Activated CD4-positive, alpha-beta T cell treated with anti-CD3 and anti-CD28 coated beads, Interleukin-10, Interleukin-2, amounts not matched to agents 100 ng/mL and 50 ng/mL, durations not matched to agents 16 hours and 8 hours (primary cell): ENCODE measurements at places on chromosomes 7 and 10.

GRCh38 chr10:77844713-77845445, 81.7 kb downstream of the DLG5 start:
- DNase-seq = no peak

GRCh38 chr7:50273870-50274269, 30.6 kb upstream of the IKZF1 start:
- DNase-seq = no peak

DNA sequence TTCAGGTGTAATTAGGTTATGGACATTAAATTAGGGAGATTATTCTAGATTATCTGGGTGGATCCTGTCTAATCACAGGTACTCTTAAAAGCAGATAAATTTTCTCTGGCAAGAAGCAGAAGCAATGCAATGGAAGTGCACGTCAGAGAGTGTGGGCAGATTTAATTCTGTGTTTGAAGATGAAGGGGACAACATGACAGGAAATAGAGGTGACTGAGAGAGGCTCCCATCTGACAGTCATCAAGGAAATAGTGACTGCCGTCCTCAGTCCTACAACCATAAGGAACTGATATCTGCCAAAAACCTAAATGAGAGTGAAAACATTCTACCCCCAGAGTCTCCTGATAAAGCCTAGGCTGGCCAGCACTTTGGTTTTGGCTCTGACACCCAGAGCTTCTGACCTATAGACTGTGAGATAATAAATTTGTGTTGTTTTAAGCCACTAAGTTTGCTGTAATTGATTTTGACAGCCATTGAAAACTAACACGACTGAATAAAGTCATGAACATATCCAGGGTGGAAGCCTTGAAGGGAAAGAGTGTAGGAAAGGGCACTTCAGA, 30.5 kb upstream of the DDX50 start:
- DNase-seq = peak; percentile 7

DNA sequence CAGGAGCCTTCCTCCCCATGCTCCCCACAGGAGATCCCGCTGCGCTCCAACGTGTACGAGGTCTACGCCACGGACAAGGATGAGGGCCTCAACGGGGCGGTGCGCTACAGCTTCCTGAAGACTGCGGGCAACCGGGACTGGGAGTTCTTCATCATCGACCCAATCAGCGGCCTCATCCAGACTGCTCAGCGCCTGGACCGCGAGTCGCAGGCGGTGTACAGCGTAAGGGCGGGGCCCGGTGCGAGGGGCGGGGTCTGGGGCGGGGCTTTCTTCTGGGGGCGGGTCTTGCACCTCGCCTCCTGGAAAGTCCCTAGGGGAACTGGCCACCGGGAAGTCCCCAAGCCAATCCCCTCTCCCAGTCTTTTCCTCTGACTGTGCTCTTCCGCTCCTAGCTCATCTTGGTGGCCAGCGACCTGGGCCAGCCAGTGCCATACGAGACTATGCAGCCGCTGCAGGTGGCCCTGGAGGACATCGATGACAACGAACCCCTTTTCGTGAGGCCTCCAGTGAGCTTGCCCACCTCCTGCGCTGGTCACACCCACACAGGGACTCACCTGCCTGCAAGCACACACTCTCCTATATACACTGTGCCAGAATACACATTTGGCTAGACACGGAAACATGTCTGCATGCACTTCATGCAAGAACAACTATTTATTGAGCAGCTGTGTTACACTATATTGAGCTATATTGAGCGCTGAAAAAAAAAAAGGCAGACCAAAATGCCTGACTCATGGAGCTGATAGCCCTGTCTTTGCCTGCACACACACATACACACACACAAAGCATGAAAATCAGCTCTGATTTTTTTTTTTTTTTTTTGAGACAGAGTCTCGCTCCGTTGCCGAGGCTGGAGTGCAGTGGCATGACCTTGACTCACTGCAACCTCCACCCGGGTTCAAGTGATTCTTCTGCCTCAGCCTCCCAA, 32.7 kb upstream of the VSIR start:
- DNase-seq = no peak

GRCh38 chr7:71132127-71132376, at the start of gene GALNT17:
Gene GALNT17, plus strand, starts transcription at chr7:71132144.
- no peak for DNase-seq

DNA sequence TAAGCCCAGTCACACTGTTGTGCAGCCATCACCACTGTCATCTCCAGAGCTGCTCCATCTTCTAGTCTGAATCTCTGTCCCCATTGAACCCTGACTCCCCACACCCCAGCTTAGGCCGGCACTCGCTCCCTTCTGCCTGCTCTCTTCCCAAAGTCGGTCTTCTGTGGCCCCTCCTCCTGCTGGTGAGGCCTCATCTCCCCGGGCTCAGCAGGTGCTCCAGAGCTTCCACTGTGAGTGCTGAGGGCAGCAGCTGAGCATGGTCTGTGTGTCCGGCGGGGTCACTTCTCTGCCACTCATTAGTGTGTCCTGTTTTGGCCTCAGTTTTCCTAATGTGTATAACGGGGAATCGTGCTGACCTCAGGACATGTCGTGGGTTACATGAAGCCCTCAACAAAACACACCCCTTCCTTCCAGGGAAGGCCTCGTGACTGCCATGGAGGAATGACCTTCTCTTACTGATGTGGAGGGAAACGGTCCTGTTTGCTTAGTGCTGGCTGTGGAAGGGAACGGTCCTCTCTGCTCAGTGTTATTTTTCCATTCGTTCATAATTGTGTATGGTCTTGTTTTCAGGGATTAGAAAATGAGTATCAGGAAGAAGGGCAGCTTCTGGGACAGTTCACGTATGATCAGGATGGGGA, 4.3 kb upstream of the GET4 start:
- no peak for DNase-seq

GRCh38 chr7:70321016-70321590, 722.8 kb downstream of the AUTS2 start:
- DNase-seq = no peak

DNA sequence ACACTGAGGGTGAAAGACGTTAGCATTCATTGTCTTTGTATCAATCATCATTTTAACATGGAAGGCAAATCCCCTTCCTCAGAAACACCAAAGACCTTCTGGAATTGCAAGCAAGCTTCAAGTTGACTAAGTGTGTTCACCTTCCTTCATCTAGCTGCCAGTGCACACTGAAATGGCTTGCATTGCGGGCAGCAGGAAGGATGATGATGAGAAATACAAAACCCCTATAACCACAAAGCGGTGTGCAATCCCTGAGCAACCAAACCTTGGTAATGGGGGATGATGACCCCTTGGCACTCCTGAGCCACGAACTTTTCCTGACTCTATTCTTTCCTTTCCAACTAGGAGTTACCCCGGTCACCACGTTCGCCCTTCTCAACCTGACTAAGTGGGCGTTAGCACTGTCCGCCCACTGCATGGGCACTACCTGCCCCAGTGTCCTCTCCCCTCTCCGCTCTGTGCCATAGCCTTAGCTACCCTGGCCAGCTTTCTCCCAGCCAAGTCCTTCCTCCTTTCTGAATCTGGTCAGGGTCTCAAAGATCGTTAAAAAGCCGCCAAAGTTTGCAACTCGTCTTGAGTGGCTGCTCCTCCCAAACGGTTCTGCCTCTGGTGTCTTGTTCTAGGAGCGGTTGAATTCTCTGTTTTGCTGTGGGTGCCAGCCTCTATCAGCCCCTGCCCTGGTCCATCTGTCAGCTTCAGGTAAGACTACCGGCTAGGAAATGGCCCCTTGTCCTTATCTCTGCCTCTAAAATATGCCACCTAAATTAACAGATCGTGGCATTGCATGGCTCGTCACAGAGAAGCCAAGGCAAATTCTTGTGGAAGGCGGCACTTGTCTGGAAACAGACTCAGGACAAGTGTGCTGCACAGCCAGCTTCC, 586 bp upstream of the AOC1 start:
- DNase-seq = no peak

GRCh38 chr7:50921114-50921813, 138.6 kb upstream of the GRB10 start:
- no peak for DNase-seq

DNA sequence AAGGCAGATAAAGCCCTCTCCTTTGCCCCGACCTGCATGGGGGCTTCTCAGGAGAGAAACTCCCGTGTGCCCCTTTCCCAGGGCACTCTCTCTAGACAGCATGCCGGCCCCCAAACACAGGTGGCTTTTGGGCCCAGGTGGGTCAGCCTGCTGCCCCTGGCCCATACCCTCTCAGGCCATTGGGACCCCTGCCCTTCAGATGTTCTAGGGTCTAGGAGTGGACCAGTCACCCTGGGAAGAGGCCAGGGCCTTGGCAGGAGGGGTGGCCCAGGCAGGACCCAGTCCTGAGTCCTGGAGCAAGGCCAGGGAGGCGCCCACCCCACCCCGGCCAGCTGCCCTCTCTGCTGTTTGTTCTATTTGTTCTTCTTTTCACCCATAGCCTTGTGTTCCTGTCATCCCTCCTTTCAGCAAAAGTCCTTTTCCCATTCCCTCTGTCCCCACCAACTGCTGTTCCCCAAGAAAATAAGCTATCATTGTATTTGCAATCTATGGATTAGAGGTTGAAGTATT, 9.3 kb upstream of the SEC24C start:
- no peak for DNase-seq

DNA sequence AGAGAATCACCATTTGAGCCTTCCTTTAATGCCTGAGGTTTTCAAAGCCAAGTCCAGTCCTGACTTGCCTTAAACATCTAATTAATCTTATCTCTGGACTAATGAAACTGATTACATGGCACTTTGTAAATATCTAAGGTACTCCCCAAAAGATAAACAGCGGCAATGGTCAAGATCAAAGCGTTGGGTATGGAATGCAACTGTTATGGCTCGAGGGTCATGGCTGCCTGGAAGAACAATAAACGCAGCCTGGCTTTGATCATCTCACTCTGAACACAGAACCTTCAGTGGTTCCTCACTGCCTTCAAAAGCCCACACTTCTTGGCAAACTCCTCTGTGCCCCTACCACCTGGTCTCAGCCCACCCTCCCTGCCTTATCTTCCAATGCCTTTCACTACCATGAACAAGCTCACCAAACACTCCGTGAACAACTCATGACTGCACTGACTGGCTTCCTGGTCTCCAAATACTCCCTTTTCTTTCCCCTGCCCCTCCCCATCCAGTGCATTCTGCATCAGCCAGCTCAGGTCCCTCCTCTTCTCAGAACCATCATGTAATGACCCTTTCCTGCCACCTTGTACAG, 150.2 kb upstream of the NFE2L3 start:
- no peak for DNase-seq

DNA sequence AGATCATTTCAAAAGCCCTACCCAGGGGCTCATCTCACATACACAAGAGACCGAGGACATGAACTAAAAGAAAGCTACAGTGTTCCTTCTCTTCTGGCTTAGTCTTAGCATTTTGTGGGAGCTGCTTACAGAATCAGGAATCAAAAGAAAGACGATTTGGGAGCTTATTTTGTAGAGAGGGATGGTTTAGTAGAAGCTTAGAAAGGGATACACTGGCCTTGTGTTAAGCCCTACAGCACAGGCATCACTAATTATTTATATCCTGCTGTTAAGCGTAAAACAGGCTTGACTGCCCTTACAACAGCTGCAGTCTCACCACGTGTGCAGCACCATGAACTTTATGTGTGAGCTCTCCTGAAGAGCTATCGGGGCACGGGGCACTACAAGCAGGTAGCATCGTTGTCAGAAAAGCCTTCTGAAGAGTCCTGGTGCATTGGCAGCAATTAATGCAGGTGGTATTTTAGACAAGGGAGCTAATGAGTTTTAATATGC, 798.3 kb downstream of the NXPH1 start:
- no peak for DNase-seq

- no peak for DNase-seq
Measured at GRCh38 chr10:43273997-43274396, 7.1 kb upstream of the RASGEF1A start.

- DNase-seq = no peak
Measured at GRCh38 chr10:74207691-74208480, 56.9 kb downstream of the ADK start.

DNA sequence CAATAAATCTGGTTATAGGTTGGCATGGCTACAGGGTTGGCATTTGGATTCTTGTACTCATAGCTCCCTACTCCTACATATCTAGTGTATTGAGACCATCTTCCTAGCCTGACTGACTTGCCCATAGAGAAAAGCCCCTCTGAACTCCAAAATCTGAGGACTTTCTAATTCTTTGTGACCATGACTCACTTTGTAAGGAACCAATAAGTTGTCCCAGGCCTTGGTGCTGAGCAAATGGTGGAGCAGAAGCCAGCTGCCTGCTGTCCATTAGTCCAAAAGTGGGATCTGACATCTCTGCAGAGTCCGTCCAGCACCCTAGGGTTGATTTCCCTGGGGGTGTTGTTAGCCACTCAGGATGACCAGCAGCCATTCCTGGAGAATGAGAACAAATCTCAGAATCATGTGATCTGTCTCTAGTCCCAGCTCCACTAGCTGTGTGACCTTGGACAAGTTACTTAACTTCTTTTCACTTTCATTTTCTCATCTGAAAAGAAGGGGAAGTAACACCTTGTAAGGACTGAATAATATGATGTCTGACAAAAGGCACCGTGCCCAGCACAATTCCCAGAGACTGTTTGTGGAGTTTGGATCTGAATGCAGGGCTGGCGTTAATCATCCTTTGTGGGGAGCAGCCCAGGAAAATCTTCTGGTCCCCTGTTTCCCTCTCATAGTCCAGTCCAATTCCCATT, 44.1 kb downstream of the MTURN start:
- DNase-seq = no peak

- no peak for DNase-seq
Measured at GRCh38 chr7:102302025-102302424, 15.4 kb downstream of the SH2B2 start.

- DNase-seq = no peak
Measured at GRCh38 chr10:65571011-65571570, 1354.7 kb upstream of the LRRTM3 start.

DNA sequence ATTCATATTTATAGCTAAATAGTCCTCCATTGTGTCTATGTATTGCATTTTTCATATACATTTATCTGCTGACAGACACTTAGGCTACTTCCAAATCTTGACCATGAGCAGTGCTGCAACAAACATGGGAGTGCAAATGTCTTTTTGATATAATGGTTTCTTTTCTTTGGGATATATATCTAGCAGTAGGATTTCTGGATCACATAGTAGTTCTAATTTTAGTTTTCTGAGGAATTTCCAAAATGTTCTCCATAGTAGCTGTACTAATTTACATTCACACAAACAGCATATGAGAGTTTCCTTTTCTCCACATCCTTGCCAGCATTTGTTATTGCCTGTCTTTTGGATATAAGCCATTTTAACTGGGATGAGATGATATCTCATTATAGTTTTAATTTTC, 1521.3 kb downstream of the REEP3 start:
- DNase-seq = no peak

DNA sequence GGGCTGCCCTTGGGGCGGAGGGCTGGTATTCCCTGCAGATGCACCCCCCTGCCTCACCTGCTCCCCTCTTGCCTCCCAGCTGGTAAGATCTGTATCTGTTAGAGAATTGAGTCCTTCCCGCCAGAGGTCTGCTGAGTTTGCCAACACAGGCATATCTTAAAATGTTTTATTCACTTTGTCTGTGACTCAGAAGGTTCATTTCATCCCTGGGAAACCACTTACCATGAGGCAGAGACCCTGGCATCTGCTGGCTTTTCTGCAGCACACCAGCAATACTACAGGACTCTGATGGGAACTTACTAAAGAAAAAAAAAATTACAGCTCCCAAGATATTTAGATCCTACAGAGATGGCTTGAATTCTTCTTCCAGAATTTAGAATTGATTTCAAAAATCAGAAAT, 131.3 kb downstream of the PLPP4 start:
- DNase-seq = no peak
